GM23338 (cell line): ENCODE measurements at places on chromosomes 1 and 21.

DNA sequence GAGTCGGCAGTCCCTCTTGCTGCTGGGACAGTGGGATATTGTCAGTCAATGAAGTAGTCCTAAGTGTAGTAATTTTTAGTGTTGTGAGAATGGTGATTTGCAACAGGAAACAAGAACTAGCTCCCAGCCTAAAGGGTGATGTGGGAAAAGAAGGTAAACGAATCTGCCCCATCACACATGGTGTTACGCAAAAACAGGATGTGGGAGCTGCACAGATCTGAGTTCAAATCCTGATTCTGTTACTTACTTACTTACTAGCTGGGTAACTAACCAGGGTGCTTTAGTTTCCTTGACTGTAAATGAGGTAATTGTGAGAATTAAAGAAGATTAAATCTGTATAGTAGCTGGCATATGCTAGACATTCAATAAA, 22.3 kb downstream of the NAV1 start:
- no peaks in the 10 kb centered on the region for H3K27me3 ChIP-seq
- no peak for DNase-seq

DNA sequence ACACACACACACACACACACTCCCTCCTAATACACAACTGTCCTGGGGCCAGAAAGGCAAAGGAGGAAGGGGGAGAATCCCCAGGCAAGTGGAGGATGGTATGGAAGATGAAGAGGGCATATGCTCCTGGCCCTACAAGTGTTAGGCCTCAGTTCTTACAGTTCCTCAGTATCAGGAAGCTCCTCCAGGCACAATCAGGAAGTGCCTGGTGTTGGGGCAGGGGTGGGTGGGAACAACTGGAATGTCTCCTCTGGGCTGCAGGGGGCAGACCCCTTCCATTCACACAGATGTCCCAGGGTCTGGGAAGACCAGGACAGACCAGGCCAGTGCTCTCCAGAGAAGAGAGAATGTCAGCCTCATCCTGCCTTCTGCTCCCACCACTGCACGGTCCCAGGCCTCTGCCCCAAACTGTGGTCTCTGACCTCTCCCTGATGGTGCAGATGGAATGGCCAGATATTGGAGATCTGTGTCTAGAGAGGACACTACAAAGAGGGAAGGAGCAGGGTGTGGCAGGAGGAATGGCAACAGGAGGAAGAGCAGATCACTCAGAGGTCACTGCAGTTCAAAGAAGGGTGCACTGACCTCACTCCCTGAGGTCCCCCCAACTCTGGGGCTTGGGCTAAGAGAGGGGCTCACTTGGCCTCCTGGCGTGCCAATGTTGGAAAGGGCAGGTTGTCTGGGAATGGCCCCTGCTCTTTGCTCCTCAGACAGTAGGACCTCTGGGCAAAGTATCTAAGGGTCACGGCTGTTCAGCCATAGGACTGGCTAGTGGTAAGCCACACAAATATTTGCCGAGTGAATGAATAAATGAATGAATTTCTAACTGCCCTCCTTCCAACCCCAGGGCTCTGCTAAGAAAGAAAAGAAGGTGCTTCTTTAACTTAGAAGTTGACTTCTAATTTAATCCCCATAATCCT, 2.5 kb upstream of the DENND2D start:
- H3K4me3 ChIP-seq: peak overlapping the region; percentile 53; the same call in 1 of the 2 replicates
- peaks cover 9% of the 10 kb centered on the region for H3K4me1 ChIP-seq
- no peak for DNase-seq
- H3K27ac ChIP-seq: no peak overlapping the region
- H3K36me3 ChIP-seq: no peaks in the 10 kb centered on the region

- H3K4me1 ChIP-seq: no peaks in the 10 kb centered on the region
- H3K4me3 ChIP-seq: no peak overlapping the region
- H3K36me3 ChIP-seq: no peaks in the 10 kb centered on the region
- DNase-seq: no peak
- H3K27ac ChIP-seq: no peak overlapping the region
- H3K27me3 ChIP-seq: no peaks in the 10 kb centered on the region
These were observed 411.9 kb downstream of the ZP4 start for GRCh38 chr1:237478842-237479241.

- H3K27ac ChIP-seq: no peak within 1 kb of the TSS
- peaks cover 58% of the 10 kb centered on the region for H3K27me3 ChIP-seq
- peaks cover 26% of the 10 kb centered on the region for H3K4me1 ChIP-seq
- H3K4me3 ChIP-seq: peak within 1 kb of the TSS; percentile 64
These were observed at the start of gene CASZ1 for GRCh38 chr1:10796029-10796944. Gene CASZ1, minus strand, starts transcription at chr1:10796646. Its CDS starts 102,757 bp downstream, at chr1:10693889.

DNA sequence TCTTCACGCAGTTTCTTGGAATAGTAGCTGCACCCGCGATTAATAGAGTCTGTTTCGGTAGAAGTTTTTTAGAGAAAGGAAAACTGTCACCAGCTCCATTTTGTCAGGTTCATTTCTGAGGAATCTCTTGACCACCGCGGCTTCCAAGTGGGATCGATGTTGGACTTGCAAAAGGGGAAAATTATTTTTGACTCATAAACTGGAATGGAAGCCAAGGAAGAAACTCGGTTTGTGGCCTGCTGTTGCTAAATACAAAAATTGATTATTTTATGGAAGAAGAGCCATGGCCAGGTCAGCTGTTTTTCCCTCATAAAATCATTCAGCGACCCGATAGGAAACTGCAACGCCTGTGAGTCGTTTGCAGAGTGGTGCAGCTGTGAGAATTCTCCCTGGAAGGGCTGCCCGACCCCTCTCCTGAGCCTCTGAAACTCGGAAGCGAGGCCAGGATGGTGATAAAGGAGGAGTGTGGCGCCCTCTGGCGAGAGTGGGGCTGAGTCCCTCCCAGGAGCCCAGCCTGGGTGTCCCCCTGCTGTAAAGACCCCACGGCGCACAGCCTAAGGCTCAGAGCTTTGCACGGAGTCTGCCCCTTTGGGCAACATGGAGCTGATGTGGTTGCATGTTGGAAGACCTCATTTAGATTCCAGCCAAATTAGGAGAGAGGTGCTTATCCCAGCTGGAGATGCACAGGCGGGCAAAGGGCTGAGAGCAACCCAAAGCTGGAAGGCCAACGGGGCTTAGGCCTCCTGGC, 83.6 kb upstream of the SLC25A33 start:
- no peak overlapping the region for H3K27ac ChIP-seq
- peak; percentile 96 for DNase-seq
- H3K27me3 ChIP-seq: no peaks in the 10 kb centered on the region
- H3K4me3 ChIP-seq: no peak overlapping the region

DNA sequence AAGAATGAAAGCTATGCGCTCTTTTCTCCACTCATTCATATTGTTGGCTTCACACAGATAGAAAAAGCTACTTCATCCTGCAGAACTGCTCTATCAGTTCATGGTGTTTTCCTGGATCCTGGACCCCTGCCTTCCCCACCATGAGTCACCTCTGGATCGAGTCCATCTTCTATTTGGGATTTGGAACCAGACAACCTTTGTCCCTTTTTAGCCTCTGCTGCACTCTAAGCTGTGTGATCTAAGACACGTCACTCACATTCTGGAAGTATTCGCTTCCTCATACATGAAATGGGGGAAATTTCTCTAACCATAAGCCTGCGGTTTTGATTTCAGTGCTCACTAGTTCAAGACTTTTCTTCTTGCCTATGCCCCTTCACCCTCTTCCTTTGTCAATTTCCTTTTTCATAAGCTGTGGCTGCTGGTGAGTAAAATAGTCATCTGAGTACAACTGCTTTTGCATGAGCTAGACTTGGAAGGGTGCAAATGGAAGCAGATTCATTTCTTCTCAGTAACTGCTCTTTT, 14.1 kb upstream of the DEGS1 start:
- no peak for DNase-seq
- H3K36me3 ChIP-seq: no peaks in the 10 kb centered on the region
- no peak overlapping the region for H3K4me3 ChIP-seq
- no peaks in the 10 kb centered on the region for H3K27me3 ChIP-seq

DNA sequence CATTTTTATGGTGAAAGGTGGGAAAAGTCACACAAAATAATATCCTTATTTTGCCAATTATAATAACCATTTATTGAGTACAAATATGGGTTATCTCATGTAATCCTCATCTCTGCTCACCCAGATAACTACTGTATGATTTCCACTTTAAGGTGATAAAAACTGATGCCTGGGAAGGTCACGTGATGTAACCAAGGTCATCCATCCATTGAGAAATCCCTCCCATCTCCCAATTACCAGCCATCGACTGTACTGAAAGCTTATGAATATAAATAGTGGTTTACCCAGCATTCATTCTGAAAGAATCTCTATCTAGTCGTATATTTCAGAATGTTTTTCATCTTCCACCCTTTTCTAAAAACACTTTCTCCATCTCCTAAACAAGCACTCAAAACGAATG, 55.0 kb upstream of the IFNAR2 start:
- no peaks in the 10 kb centered on the region for H3K36me3 ChIP-seq
- no peak overlapping the region for H3K4me3 ChIP-seq
- no peaks in the 10 kb centered on the region for H3K27me3 ChIP-seq
- no peaks in the 10 kb centered on the region for H3K4me1 ChIP-seq
- no peak for DNase-seq
- H3K27ac ChIP-seq: no peak overlapping the region

DNA sequence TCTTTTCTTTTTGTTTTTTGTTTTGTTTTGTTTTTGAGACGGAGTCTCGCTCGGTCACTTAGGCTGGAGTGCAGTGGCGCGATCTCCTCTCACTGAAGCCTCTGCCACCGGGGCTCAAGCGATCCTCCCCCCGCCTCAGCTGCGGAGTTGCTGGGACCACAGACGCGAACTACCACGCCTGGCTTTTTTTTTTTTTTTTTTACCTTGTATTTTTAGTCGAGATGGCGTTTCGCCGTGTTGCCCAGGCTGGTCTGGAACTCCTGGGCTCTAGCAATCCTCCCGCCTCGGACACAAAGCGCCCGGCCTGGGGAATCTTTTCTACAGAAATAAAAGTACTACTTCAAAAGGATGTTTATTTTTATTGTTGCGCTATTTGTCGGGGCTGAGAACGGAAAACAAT, 1.1 kb upstream of the SETDB1 start:
- peak overlapping the region; percentile 26 for H3K27ac ChIP-seq
- H3K27me3 ChIP-seq: no peaks in the 10 kb centered on the region
- peaks cover 27% of the 10 kb centered on the region for H3K36me3 ChIP-seq

DNA sequence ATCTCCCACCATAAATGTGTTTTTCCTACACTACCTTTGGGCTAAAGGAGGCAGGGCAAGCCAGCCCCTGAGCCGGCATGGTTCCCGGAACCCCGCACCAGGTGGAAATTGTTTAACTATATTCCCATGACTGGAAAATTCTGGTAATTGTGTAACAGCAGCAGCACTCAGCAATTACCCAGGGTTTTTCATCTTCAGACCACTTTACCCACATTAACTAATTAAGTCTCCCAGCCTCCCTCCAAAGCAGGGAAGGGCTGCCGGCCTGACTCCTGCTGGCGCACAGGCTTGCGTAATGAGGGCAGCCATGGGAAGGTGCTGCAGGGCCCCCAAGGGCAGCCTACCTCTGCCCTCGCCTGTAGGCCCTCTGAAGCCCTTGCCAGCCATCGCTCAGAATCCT, 140.7 kb upstream of the VAMP3 start:
- no peak for DNase-seq
- H3K4me3 ChIP-seq: no peak overlapping the region
- no peaks in the 10 kb centered on the region for H3K4me1 ChIP-seq
- H3K27ac ChIP-seq: no peak overlapping the region
- H3K36me3 ChIP-seq: no peaks in the 10 kb centered on the region
